ENCODE measurements at places on chromosomes 1 and 21.

DNA sequence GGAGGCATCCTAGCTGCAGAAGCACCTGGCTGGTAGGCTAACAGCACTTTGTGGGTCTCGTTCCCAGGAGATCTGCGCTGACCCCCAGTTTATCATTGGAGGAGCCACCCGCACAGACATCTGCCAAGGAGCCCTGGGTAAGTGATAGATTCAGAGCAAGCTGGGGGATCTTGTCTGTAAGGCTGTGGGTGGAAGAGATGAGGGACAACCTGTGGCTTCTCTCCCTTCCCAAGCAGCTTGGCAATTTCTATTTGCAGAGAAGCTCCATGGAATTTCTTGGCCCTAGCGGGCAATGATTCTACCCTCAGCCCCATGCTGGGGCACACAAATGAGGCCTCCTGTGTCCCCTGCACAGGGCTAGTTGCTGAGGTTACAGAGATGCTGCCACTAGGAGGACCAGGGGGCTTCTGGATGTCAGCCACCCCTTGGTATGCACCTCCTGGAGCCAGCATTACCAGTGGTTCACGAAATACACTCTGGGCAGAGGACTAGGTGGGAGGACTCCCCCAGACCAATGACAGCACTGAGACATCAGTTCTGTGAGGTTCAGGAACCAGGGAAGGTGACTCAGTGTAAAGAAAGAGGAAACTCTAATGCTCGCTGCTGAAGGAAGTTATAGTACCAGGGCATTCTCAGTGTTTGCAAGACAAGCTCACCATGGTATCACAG lies 5.5 kb downstream of the CAPN2 start:
- DNase-seq = no peak

- DNase-seq = no peak
Measured at GRCh38 chr21:37005548-37006485, 685 bp upstream of the RIPPLY3 start.

DNA sequence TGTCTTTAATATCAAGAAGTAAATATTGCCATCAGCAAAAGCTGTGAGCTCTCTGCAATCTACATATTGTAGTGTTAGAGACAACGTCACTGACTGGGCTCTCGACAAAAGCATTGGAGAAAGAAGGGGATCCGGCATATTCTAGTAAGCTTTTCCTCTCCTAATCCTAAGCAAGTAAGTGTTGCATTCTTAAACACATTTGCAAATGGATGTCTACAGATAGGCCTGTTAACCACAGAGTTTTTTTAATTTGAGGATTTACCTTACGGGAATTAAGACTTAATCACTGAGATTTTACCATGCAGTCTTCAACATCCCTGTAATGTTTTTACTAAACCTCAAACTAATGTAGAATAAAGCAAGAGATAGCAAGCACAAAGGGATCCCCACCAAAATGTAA lies 426.5 kb upstream of the CAMK1G start:
- DNase-seq = no peak

DNA sequence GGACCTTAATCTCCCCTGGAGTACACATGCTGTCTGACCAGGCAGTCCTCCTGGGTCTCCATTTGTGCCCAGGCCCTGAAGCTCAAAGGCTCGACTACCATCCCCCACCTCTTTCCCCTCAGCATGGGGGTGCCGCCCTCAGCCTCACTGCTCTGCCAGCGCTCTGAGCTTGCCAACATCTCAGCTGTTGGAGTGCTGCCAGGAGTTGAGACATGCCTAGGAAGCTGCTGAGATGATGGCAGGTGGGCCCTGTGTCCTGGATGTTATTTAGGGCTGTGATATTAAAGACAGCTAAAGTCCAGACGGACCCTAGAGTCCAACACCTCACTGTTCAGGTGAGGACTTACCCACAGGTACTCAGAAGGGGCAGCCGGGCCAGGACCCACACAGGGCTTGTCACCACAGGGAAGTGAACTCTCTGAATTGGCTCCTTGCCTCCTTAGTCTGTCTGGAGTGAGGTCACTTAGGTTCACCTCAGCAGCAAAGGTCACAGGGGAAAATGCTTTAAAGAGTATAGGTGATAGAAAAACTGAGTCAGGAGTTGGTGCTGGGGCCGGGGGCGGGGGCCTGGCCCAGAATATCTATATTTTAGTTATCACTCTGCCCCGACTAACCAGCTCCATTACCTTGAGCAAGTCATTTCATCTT lies 19.7 kb upstream of the KCNC4 start:
- DNase-seq = peak; percentile 66

DNA sequence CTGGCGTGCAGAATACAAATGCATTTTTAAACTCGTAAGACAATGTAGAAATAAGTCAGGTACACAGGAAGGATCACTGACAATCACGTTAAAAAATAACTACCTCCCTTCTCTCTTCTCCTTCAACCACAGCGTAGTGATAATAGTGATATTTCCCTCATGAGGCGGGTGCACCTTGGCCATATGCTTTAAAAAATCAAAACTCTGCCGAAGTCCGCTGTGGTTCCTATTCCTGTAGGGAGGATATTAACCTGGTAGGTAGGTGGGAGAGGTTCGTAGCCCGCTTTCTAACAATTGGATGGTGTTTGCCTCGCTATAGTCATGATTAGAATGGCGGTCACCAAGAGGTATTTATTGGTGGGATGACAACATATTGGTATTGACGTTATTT lies 732 bp downstream of the GREM2 start:
- DNase-seq = no peak
